Suprapubic skin (tissue), 4 donors: ENCODE measurements at places on chromosomes 3 and 15.

DNA sequence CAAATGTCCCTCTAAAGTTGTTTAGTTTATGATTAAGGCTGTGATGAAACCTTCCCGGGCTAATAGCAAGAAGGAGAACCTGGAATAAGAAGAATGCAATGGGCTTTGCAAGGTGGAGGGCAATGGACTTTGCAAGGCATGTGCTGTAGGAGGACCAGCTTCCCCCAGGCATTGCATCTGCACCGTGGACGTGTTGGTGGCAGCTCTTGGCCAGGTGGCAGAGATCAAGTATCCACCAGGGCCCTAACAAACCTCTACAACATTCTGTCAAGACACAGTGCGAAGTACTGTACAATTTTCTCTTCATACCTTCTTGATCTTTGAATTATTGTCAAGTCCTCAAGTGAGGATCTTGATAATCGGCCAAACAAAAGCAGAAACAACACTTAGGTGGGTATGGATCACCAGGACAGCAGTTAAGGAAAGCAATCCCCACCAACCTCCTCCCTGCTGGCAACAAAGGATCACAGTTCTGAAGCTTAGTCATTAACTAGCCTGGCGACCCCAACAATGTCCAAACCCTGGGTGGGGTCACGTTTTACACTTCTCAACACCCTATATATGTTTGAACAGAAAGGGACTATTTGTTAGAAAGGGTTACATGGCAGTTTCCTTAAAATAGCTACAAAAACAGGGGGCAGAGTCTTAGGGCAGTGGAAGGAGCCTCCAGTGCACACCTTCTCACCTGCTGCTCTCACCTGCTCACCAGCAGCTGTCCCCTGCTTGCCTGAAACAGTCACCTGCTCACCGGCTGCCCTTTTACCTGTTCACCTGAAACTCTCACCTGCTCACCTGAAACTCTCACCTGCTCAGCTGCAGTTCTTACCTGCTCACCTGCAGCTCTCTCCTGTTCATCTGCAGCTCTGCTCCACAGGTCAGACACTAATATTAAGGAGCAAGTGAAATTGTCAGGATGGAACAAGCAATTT lies 137.9 kb upstream of the LIPC start:
- no peak for DNase-seq

DNA sequence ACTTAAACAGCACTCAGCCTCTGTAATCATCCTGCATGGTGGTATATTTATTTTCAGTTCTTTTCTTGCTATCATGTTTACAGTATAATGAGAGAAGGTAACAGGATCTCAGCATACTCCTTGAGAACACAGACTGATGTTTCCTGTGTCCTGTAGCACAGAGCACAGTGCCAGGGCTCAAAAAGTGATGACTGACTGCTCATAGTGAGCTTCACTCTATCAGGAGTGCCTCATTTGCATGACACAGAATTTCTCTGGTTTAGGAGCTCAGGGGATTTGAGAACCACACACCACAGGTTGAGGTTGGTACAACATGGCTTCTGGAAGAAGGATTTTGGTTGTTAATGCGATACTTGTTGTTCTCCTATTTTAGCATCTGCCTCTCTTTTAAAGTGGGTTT lies 68.5 kb upstream of the SLC2A2 start:
- DNase-seq = no peak

GRCh38 chr15:55344206-55344605 lies 25.2 kb downstream of the PIGB start:
- no peak for DNase-seq

GRCh38 chr3:46928282-46928681 lies 48.3 kb downstream of the CCDC12 start:
- DNase-seq = no peak

DNA sequence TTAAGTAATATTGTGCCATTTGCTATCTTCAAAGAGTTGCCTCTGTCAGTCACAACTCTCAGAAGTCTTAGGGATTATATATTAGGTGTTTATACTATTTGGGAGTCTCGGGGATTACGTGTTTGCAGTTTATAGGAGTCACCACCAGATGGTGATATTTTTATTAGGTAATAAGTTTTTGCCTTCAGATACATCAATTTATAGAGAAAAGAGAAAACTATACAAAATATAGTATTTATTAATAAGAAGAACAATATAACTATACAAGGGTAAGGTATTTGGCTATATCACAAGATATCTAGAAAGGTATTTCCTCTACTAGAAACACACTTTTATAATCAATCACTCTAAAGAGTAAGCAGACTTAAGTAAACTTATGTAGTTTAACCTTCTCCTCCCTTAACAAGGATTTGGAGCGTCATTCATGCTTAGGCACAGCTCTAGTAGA lies 10.7 kb upstream of the DHX36 start:
- no peak for DNase-seq

GRCh38 chr3:150602426-150603152 lies 532 bp upstream of the SELENOT start:
- no peak for DNase-seq

DNA sequence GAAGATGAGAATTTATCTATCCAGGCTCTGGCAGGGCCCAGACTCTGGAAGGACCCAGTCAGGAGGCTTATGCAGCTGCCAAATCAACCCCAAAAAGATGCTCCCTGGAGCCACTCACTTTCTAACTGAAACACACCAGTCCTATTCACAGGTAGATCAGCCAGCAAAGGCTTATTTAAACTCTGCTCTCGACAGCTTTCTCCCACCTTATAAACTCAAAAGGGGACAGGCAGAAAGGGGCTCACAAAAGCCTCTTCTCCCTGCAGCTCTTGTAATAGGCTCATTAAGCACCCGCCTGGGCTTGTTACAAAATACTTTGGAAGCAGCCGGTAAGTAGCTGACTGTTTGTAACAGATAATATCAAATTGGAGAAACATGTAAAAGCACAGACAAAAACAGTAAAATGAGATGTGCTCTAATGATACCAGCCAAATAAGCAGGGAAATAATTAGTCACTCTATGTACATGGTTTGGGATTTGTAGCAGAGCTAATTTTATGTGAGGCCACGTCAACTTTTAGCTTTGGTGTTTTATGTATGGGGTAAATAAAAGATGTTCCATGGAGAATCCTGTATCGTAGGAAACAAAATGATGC lies 213.8 kb downstream of the NR2F2 start:
- no peak for DNase-seq

GRCh38 chr15:50879016-50879617 lies 29.4 kb upstream of the AP4E1 start:
- DNase-seq = no peak

DNA sequence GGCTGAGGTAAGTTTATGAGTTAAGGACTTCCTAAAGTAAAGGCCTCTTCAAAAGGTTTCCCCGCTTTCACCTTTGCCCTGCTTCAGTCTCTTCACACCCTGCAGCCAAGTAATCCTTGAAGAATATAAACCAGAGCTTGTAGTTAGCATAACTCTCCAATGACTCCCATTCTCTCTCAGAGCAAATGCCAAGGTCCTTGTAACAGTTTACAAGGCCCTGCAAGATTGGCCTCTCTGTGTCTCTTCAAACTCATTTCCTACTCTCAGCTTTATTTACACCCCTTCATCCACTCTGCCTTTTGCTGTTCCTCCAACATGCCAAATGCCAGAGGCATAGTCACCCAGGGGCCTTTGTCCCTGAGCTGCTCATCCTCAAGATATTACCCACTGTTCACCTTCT lies 60.5 kb upstream of the MME start:
- no peak for DNase-seq

- no peak for DNase-seq
Observed at GRCh38 chr3:99644746-99645145, 6.4 kb downstream of the COL8A1 start.

- no peak for DNase-seq
Observed at GRCh38 chr15:62119874-62120273, 45.2 kb downstream of the C2CD4B start.

DNA sequence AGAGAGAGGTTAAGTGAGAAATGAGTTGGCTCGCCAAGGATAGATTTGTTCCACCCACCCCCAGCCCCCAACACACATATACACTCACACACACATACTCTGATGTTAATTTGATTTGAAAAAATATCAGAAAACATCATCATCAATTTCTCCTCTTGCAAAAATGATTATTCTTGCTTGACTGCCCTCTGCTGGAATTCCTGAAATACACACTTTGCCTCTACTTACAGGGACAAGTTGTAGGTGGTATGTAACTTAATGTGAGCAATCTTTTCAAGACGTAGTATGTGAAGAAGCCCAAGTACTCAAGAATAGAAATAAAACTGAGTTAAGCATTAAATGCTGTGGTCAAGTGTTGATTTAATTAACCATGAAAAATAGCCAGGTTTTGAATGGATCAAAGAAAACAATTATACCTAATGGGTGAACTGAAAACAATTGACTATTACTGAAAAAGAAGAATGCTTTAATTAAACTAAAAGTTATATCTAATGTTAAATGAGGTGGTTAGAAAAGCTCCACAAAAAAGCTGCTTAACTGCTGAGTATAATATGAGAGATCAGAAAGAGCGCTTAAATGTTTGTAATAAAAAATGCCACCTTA lies 46.6 kb upstream of the MDFIC2 start:
- no peak for DNase-seq

GRCh38 chr3:168117059-168117458 lies 21.3 kb upstream of the GOLIM4 start:
- DNase-seq = no peak

DNA sequence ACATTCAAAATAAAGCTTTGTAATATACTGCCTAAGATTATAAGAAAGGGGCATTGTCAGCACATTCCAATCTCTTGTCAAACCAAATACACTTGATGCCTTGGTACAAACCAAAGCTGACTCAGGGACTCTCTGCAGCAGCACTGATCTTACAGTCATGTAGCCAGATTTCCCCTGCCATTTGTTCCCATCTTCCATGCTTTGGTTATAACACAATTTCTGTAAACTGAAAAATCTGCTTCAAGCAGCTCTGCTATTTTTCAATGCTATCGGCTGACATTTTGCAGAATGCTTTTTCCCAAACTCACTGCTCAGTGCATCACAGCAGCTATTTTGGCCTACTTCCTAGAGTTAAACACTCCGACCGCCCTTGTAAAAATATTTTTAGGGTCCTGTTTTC lies 18.2 kb downstream of the PLOD2 start:
- no peak for DNase-seq

DNA sequence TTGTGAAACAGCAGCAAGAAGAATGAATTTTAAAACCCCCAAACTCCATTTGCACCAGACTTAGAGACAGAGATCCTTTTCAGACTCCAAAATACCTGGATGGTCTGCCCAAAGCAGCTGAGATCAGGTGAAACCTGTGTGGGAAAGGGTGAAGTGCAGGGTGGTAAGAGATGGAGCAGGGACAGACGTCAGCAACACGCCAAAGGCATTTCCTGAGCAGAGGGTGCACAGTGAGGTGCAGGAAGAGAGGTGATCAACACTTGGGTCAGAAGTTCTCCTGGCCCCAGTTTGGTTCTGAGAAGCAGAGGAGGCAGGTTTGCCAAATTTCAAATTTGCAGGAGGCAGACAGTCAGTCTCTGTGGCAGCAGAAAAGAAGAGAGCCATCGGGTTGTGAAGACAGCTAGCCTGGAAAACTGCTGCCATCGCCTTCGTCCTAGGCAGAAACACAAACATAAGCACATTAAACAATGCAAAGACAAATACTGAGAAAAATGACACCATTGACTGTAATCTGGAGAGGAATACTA lies 9.8 kb downstream of the CCR4 start:
- DNase-seq = no peak

DNA sequence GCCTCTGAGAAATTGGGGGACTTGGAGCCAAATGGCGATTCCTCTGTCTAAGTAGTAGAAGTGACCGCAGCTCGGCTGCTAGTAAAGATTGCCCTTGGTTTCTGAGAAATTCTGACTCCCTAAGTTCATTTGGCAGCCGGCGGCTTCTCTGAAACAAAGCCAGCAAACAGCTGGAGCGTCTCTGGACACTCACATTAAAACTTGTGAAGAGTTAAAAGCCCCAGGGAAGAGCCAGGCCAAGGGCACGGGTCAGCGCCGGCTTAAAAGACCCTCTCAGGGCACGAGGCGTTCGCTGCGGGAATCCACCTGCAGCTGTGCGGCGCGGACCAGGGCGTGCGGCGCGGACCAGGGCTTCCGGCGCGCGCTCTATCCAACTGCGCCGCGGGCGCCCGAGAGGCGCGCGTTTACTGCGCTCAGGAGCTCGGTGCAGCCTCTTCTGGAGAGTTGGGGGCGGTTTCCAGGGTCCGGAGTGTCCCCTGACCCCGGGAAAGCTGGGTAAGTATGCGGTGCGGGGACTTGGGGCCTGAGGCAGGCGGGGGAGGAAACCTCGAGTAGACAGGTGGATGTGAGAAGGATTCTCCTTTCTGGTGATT lies at the start of gene COL6A5:
Gene COL6A5, plus strand, starts transcription at position 186 of the 593 bp plus-strand sequence. CDS start 27,967 bp downstream, outside the sequence.
- no peak for DNase-seq

DNA sequence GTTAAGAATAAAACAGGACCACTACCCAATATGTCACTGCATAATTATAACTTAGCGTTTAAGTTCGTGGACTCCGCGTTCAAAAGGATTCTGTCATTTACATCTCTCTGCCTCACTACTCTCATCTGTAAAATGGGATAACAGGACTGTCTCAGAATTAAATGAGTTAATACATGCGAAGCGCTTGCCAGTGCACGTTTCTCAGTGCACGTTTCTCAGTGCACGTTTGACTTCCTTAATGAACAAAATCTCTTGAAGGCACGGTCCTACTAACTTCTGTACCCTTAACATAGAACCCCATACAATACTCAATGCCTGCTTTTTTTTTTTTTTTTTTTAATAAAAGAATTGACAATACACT lies 499 bp downstream of the RABL3 start:
- DNase-seq = no peak

GRCh38 chr3:11288021-11288491 lies 15.9 kb downstream of the ATG7 start:
- DNase-seq = no peak

DNA sequence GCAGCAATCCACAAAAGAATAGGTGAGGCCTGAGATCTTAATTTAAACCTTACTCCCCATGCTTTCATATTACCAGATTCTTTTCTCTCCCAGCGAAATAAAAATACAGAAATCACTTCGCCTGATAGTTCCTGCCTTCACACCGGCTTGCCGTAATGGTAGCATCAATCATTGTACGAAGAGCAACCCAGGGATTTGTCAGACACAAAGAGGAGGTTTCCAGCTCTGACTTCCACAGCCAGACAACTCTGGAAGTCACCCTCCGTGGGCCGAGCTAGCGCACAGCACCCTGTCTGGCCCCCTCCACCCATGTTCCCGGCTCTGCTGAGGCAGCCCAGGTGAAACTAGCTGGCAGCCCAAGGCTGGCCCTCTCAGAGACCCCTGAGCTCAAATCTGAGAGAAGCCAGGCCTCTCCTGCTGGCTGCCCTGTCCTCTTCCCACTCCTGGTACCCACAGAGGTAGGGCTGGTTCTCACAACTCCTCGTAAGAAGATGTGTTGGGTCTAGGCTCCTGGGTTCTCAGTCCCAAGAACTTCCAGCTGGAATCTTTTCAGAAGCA lies 156.9 kb upstream of the BNIP2 start:
- no peak for DNase-seq

GRCh38 chr3:195441051-195441450 lies 1.8 kb downstream of the ACAP2 start:
- no peak for DNase-seq

DNA sequence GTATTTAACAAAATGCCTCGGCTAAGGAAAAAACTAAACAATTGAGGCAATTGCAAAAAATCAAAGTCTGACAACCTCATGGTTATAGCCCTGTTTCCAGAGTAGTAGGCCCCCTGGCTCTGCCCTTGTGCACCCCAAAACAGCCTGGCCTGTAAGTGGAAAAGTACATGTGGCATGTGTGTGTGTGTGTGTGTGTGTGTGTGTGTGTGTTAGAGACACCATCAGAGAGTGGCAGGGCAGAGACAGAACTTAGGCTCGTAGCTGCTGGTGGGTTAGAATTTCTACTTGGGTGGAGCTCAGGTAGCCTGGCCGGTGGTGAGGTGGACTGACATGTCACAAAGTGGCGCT lies 14.1 kb upstream of the AHSG start:
- DNase-seq = no peak
